ENCODE measurements at places on chromosomes 1 and 21.
A peak's percentile ranks its signal among the peaks of the same experiment; 100 is the strongest.

DNA sequence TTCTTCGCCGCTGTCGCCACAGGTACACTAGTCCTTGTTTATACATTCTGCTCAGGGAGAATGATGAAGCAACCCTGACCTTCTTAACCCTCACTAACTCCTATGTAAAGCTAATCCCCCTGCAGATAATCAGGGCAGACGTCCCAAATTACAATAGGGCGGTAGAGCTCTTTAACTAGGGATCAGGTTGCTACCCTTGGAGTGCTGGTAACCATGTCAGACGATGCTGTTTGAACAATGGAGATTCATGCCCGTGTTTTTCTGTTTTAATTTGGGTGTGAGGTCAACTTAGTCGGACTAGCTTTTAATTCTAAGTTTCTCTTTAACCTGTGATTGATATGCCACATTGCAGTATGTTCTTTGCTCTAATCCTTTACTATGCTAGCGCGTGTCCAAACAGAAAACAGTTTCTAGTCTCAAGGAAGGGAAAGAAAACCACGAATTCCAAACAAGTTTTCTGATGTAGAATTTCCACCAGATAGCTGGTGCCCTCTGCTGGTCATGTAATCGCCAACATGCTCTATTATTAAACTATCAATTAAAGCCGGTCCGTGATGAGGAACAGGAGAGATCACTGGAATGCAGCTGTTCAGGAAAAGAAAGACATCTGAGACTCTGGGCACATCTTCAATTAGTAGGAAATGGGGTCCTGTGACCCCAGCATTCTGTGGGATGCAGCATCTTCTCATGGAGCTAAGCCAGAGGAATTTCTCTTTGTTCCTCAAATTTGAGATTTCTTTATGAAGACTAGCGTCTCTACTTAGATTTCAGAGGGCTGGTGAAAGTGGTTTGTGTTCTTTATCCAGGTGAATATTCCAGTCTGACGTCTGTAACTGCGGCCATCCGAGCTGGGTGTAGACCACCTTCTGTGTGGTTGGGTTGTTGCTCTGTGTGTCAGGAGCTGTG lies 18.3 kb upstream of the VAMP3 start:
- peak; percentile 64 for DNase-seq

DNA sequence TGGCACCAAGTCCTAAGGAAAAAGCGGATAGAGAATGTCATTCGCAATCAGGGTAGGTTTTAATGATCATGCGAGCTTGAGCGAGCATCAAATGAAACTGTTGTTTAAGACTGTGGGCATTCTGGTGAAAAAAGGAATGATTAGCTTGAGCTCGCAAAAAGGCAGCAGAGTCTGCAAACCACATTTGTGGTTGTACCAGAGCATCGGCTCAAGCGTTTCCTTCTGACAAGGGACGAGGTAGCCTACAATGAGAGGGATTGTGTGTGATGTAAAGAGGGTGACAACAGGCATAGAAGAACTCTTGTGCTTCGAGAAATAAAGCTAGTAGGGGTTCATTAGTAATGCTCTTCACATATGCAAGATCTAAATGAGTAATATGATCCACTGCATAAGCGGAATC lies 11.1 kb upstream of the CD48 start:
- DNase-seq = no peak

- DNase-seq = no peak
Observed at GRCh38 chr1:230147253-230148125, 80.5 kb downstream of the GALNT2 start.

- DNase-seq = no peak
Observed at GRCh38 chr1:176638713-176639526, 175.9 kb downstream of the PAPPA2 start.

DNA sequence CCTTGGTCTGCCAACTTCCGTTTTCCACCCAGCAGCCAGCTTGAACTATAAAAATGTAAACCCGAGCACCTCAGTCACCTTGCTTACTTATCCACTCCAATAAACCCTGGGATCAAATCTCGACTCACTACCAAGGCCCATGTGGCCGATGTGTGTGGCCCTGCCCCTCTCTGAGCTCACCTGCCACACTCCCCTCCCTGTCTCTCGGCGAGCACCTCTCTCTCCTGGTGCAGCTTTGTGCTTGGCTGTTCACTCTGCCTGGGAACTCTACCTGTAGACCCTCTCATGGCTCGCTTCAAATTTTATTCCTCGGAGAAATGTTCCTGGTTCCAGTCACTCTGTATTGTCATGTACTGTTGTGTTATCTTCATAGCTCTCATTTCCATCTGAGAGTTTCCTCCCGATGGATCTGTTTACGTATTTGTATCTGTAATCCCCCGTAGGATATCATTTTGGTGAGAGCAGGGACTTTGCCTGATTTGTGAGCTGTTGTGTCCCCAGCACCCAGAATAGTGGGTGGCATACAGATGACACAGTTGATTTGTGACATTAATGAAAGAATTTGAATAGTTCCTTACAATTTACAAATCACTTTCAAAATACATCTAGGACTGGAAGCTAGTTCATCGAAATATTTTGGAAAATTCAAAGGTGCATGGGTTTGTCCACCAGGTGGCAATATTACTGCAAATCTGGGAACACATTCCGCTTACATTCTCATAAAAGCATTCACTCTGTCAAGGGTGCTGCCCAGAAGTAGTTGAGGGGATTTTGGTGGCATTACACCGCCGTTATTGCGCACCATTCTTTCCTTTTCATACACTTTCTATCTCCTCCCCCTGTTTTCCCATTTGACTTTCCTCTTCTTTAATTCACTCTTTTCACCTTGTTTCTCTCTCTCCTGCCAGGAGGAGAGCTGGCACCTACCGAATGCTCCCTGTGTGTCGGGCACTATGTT lies 95.3 kb downstream of the ABCA4 start:
- peak; percentile 74 for DNase-seq

DNA sequence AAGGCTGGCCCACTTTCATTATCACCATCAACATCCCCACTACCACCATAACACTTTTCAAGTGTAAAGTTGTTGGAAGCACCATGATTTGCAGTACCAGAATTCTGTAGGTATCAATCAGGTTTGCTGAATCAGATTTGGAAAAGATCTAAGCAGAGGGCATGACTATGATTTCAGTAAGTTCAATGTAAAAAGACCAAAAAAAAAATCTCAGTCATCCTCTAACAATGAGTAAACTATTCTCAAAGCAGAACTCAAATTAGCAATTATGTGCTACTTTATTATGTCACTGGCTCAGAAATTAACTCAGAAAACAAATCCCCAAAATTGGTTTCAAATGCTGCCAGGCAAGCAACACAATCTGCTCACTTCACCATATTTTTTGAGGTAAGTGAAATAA lies 187.8 kb upstream of the HP1BP3 start:
- DNase-seq = no peak

GRCh38 chr1:227124473-227124872 lies 184.4 kb downstream of the COQ8A start:
- DNase-seq = no peak

DNA sequence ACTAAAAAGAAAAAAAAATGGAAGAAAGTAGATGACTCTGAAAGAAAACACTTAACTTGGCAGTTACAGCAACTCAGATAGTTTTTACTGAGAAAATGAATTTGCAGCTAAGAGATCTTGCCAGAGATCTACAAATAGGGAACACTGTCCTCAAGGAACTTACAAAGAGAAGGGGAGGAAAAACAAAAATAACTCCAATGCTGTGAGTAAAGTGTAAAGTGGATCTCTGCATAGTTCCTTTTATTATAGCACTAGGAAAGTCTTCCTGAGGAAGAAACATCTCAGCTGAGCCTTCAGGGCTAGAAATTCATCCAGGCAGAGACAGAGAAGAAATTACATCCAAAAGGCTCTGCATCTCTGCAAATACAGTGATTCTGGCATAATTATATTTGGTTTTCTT lies 3.9 kb downstream of the CD1B start:
- DNase-seq = no peak

DNA sequence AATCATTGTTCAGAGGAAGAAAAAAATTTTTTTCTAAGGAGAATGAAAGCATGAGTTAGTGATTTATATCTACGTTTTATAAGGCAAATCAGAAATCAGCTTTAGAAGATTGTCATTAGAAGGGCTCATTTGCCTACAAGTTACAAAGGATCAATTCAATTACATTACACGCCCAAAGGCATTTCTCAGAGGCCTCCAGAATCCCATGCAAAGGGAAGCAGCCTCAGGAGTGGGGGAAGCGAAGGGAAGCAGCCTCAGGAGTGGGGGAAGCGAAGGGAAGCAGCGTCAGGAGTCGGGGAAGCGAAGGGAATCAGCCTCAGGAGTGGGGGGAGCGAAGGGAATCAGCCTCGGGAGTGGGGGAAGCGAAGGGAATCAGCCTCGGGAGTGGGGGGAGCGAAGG lies 206.2 kb downstream of the GREM2 start:
- DNase-seq = no peak

GRCh38 chr1:161261261-161262235 lies 3.0 kb downstream of the PCP4L1 start:
- no peak for DNase-seq

- DNase-seq = peak; percentile 38
Observed at GRCh38 chr1:6601923-6602668, 573 bp downstream of the KLHL21 start.

DNA sequence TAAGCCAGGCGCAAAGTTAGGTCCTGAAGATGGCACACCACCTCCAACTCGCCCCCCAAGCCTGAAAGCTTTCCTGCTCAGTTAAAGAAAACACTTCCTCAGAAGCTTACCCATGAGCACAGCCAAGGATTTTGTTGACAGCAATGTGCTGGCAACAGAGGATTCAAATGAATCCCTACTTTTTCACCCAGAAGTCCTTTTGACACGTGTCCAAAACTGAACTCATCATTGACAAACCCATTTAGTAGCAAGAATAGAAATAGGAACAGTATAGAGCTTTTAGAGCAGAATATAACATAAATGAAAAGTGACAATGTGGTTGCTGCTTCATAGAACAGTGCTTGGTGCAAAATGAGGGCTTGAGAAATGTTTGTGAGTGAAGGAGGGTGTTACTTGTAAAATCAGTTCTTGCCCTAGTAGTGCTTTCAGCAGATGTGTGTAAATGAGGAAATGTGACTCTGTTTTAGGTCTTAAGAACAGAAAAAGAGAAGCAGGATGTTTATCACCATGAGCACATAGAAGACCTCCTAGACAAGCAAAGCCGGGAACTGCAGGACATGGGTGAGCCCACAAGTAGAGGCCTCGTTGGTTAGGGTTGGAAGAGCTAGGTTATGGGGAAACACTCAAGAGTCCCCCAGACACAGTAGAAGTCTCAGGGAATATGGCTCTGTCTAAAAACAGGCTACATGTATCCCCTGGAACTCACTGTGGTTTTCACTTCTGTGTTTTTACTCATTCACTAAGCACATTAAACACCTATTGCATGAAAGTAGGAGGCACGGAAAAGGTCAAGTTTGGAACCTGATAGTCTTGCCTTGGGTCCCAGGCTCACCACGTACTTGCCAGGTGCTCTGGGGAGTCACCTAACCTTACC lies 48.6 kb upstream of the TMEM125 start:
- no peak for DNase-seq

- DNase-seq = peak; percentile 91
Observed at GRCh38 chr1:2548068-2548589, 8.0 kb upstream of the TNFRSF14 start.

- no peak for DNase-seq
Observed at GRCh38 chr1:58884706-58885661, 101.1 kb upstream of the JUN start.

DNA sequence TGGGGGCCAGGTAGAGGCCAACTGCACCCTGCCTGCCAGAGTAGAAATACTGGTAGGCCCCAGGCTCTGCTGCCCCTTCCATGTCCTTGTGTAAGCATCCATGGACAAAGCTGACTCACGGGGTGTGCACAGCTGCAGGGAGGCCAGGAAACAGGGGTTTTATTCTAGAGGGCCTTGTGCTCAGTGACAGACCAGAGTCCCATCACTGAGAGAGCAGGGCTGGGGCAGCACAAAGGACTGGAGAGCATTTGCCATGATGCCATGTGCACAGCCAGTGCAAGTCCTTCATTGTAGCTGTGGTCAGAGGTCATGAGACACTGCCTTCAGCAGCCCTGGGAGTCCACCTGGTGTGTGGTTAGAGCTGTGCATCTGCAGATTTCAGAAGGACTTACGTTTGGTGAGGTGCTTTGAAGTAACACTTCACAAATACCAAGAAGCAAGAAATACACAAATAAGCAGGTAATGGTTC lies 8.1 kb downstream of the ARF1 start:
- DNase-seq = no peak

DNA sequence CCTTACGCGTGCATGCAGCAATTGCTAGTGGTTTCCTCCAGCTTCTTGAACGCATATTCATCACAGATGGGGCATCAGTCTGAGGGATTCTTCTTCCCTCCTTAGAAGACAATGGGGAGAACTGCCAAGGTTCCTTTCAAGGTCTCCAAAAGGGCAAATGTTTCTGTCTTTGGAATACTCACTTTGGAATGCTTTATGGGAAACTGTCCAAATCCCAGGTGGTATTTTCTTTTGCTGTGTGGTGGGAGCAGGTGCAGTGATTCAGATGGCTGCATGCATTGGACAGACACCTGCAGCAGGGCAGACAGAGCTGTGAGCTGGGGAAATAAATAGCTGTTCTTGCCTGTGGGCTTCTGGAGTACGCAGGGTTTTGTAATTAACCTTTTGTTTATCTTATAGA lies 40.5 kb downstream of the URB2 start:
- no peak for DNase-seq

DNA sequence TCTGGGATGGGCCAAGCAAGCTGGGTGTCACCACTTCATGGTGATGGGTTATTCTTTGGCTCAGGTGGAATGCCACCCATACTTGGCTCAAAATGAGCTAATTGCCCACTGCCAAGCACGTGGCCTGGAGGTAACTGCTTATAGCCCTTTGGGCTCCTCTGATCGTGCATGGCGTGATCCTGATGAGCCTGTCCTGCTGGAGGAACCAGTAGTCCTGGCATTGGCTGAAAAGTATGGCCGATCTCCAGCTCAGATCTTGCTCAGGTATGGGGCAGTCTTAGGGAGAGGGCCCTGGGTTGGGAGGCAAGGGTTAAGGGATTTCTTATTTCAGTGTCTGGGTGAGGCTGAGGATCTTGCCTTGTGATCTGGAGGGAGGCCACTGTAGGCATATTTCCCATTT lies 15.4 kb upstream of the NASP start:
- no peak for DNase-seq

GRCh38 chr1:151837197-151837596 lies 2.4 kb downstream of the C2CD4D start:
- DNase-seq = no peak

DNA sequence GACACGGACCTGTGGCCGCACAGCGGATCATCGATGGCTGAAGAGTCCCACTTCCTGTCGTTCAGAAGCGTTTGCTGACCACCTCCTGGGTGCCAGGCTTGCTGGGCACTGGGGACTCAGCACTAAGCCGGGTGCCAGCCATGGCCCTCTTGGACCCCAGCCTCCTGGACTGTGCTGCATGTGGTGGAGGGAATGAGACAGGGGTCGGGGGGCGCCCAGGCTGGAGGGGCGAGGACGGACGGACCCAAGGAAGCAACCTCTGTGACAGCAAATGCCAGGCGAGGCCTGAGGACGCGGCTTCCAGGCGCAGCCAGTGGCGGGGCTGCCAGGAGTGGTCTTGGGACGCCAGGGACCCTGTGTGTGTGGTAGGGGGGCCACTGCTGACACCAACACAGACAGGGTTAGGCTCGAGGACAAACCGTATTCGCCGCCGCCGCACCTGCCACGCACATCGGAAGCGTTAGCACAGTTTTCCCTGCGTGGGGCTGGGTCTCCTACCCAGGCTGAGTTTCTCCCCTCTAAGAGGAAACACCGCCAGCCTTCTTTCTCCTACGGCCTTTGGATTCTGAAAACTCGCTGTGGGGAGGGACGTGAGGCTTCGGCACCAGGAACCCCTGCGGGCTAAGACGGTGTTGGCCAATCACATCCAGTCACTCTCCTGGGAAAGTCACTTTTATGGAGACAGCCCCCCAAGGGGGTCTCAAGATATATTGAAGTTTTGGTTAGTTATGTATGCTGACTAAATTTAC lies 3.1 kb upstream of the MXRA8 start:
- DNase-seq = no peak

- no peak for DNase-seq
Observed at GRCh38 chr1:29833581-29833980, 597.3 kb downstream of the PTPRU start.
